Adrenal gland (tissue), 19 donors: ENCODE measurements at places on chromosomes 7 and 10. TPM values are rescaled to one million over a fixed set of nuclear protein-coding genes. Genes with fewer than 3 reads are reported as not detected.

DNA sequence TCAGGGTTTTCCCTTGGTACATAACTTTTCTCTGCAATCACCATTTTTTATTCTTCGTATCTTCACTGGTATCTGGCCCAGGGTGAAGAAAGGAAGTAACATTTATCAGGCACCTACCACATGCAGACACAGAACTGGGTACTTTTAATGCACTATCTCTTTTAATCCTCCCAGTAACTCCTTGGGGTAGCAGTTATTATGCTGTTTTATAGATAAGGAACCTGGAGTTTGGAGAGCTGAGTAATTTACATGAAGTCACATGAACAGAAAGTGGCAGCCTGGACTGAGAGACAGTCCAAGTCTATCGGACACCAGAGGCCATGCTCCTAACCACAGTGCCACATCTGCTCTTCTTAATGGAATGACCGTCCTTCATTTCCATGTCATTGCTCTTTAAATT, 117.1 kb upstream of the PODXL start:
- no peak for DNase-seq
- no peak overlapping the region for H3K27ac ChIP-seq
- no peak overlapping the region for H3K4me3 ChIP-seq
- no peaks in the 10 kb centered on the region for H3K4me1 ChIP-seq
- no peaks in the 10 kb centered on the region for H3K27me3 ChIP-seq

DNA sequence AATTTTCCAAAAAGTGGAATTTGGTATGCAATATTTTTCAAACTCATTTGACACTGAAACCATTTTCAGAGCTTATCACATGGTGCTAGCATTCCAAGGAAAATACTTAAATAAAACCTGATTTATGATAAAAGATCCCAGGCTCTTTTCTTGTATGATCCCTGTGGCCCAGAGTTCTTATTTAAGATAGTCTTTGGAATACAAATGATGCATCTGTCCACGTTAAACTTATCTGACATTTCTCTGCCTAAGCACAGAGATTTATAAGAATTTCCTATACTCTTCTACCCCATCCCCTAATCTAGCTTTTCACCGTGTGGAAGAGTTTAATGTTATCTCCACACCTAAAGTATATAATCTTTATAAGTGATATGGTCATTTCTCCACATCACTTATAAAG, 66.2 kb downstream of the AHR start:
- no peaks in the 10 kb centered on the region for H3K27me3 ChIP-seq
- DNase-seq = no peak
- H3K4me3 ChIP-seq = no peak overlapping the region
- H3K4me1 ChIP-seq = peaks cover 1% of the 10 kb centered on the region
- no peak overlapping the region for H3K27ac ChIP-seq

DNA sequence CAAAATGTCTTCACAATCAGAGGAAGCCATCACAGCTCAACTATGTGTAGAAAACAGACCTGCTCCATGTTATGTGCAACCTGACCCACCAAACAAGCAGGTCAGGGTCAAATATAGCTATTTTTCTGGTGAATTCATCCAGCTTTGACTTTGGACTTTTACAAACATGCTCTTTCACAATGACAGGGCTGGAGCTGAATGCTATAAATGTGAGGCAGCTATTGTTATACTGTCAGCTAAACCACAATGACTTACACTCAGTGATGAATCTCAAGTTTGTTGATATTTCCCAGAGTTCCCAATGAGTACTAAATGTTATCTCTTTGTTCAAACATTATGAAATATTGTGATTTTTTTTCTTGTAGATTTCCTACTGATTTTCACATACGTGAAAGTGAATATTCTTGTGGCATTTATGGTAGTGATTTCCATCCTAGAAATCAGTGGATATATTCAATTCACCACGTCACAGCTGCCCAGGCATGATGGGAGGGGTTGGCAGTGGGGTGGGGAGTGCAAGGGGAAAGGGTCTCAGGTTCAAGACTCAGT, 2.5 kb upstream of the ITIH2 start:
- no peaks in the 10 kb centered on the region for H3K36me3 ChIP-seq
- H3K27ac ChIP-seq = no peak overlapping the region
- no peaks in the 10 kb centered on the region for H3K4me1 ChIP-seq
- H3K4me3 ChIP-seq = no peak overlapping the region
- no peaks in the 10 kb centered on the region for H3K27me3 ChIP-seq
- DNase-seq = no peak

GRCh38 chr10:63481815-63482421, 16.1 kb upstream of the JMJD1C start:
- H3K4me3 ChIP-seq = no peak overlapping the region
- no peaks in the 10 kb centered on the region for H3K27me3 ChIP-seq
- peaks cover 4% of the 10 kb centered on the region for H3K4me1 ChIP-seq
- no peak overlapping the region for H3K27ac ChIP-seq
- no peak for DNase-seq

- H3K36me3 ChIP-seq = peaks cover 10% of the 10 kb centered on the region
- H3K27ac ChIP-seq = no peak overlapping the region
- DNase-seq = no peak
- H3K27me3 ChIP-seq = no peaks in the 10 kb centered on the region
- H3K4me3 ChIP-seq = no peak overlapping the region
Observed at GRCh38 chr10:49834201-49834600, 72.1 kb upstream of the OGDHL start.

DNA sequence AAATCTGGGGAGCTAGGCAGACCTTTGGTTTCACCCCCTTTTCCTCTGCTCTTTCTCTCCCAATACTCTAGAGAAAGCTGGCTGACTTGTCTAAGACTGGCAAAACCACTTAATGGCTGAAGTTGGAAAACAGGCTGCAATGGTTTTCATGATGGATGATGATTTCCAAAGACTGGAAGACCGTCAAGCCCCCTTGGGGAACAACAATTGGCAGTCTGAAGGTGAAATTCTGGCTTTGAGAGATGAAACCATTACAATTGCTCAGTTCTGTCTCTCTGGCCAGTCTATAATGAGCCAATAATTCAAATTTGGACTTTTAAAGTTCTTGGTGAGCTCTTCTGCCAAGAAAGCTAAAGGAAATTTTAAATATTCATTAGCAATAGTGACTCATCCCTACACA, 680.5 kb downstream of the PARD3 start:
- DNase-seq = no peak
- H3K4me1 ChIP-seq = peaks cover 10% of the 10 kb centered on the region
- H3K27me3 ChIP-seq = no peaks in the 10 kb centered on the region
- no peaks in the 10 kb centered on the region for H3K36me3 ChIP-seq
- no peak overlapping the region for H3K4me3 ChIP-seq
- H3K27ac ChIP-seq = no peak overlapping the region

GRCh38 chr7:80922253-80923049, 3.6 kb upstream of the SEMA3C start:
- peaks cover 3% of the 10 kb centered on the region for H3K4me1 ChIP-seq
- no peak overlapping the region for H3K27ac ChIP-seq
- no peaks in the 10 kb centered on the region for H3K27me3 ChIP-seq
- no peaks in the 10 kb centered on the region for H3K36me3 ChIP-seq
- no peak overlapping the region for H3K4me3 ChIP-seq

DNA sequence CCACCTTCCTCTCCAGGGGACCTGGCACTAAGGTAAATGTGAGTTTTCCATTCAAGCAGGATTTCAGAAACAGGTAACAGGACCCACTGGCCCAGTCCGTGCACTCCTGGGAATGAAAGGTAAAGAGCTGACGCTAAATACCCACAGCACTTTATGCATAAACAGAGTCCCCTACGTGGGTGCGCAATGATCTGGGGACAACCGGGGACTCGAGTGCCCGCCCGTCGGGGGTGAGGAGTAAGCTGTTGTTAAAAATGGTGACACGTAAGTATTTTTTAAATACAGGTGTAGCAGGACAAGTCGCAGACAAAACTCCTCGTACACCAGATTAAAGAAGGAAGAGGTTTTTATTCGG, 47.2 kb upstream of the PPP2R2D start:
- no peaks in the 10 kb centered on the region for H3K27me3 ChIP-seq
- H3K4me1 ChIP-seq = no peaks in the 10 kb centered on the region
- no peak overlapping the region for H3K27ac ChIP-seq
- no peaks in the 10 kb centered on the region for H3K36me3 ChIP-seq

GRCh38 chr7:132590162-132590561, 13.9 kb upstream of the PLXNA4 start:
- H3K36me3 ChIP-seq = no peaks in the 10 kb centered on the region
- DNase-seq = no peak
- peaks cover 8% of the 10 kb centered on the region for H3K27me3 ChIP-seq
- H3K4me3 ChIP-seq = no peak overlapping the region
- H3K4me1 ChIP-seq = no peaks in the 10 kb centered on the region

DNA sequence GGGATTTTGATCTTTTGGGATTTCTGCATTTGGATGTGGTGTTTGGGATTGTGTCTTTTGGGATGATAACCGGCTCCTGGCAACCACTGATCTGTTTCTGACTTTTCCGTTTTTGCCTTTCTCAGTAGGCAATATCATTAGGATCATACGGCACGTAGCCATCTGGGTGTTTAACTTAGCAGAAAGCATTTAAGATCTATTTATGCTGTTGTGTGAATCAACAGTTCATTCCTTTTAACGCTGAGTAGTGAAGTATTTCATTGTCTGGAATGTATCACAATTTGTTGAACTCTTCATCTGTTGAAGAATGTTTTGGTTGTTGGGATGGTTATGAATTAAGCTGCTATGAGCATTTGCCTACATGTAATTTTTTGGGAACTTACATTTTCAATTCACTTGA, 459.6 kb downstream of the SDK1 start:
- no peaks in the 10 kb centered on the region for H3K36me3 ChIP-seq
- H3K27me3 ChIP-seq = no peaks in the 10 kb centered on the region
- DNase-seq = no peak
- H3K27ac ChIP-seq = no peak overlapping the region
- no peaks in the 10 kb centered on the region for H3K4me1 ChIP-seq
- H3K4me3 ChIP-seq = no peak overlapping the region

DNA sequence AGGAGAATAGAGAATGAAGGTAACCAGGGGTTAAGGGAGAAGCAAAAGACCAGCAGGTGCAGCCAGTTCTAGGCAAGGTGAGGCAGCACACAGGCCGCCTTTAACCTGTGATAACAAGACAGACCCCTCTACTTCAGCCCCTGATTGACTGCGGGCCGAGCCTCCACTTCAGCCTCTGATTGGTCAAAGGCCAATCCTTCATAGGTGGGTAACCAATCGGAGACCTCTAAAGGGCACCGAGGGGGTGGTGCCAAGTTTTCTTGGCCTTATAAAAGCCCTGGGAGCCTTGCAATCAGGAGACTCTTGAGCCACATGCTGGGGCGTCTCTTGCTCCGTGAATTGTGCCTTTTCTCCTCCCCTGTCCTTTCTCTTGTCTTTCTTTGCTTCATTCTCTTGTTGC, 98.8 kb downstream of the ELFN1 start:
- no peak overlapping the region for H3K4me3 ChIP-seq
- H3K4me1 ChIP-seq = no peaks in the 10 kb centered on the region
- H3K36me3 ChIP-seq = no peaks in the 10 kb centered on the region
- no peak overlapping the region for H3K27ac ChIP-seq
- DNase-seq = no peak
- H3K27me3 ChIP-seq = no peaks in the 10 kb centered on the region

DNA sequence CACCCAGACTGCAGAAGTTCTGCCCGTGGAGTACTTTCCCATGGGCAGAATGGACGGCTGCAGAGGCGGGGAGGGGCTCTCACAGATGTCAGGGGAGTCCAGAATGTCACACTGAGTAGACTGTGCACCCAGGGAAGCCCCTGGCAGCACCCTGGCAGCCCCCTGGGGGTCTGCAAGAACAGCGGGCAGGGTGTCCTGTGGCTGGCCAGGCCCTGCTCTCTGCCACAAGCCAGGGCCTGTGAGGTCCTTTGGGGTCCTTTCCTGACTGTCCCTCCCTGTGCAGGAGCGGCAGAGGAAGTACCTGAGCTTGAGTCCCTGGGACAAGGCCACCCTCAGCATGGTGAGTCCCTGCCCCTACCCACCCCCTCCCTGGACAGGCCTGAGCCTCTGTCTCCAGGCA, 6.1 kb upstream of the SH2B2 start:
- H3K27ac ChIP-seq = no peak overlapping the region
- H3K27me3 ChIP-seq = no peaks in the 10 kb centered on the region
- H3K4me3 ChIP-seq = no peak overlapping the region
- H3K36me3 ChIP-seq = no peaks in the 10 kb centered on the region

DNA sequence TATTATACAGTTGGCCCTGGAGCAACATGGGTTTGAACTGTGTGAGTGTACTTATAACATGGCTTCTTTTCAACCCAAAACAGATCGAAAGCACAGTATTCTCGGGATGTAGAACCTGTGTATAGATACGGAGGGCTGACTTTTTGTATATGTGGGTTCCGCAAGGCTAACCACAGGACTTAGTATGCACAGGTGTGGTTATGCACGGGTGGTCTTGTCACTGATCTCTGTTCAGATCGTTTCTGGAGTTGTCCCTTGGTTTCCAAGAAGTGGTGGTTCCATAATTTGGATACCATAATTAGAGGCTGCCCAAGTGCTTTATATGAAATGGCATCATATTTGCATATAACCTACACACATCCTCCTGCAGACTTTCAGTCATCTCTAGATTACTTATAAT, 10.9 kb upstream of the BHLHA15 start:
- H3K27ac ChIP-seq = no peak overlapping the region
- H3K4me3 ChIP-seq = no peak overlapping the region
- H3K27me3 ChIP-seq = no peaks in the 10 kb centered on the region
- H3K36me3 ChIP-seq = no peaks in the 10 kb centered on the region
- DNase-seq = no peak

GRCh38 chr10:132146271-132146671, 40.5 kb upstream of the DPYSL4 start:
- no peaks in the 10 kb centered on the region for H3K36me3 ChIP-seq
- no peak overlapping the region for H3K4me3 ChIP-seq
- no peaks in the 10 kb centered on the region for H3K27me3 ChIP-seq
- DNase-seq = no peak
- H3K4me1 ChIP-seq = no peaks in the 10 kb centered on the region

GRCh38 chr7:69683002-69683401, 84.7 kb downstream of the AUTS2 start:
- no peak overlapping the region for H3K27ac ChIP-seq
- DNase-seq = no peak
- H3K4me1 ChIP-seq = peaks cover 11% of the 10 kb centered on the region

DNA sequence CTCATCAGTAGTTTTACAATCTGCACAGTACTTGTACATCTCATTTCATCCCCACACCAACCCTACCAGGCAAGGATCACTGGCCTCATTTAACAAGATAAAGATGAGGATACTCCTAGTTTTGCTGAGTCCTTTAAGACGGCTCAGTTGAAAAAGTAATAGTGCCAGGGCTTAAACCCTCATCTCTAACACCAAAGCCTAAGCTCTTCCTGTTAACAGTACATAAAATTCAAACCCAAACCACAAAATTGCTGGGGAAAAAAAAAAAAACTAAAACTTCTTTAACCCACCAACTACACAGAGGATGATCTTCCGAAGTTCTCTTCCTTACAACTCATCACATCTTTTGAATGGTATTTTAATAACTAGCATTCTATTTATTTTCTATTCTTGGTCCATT, 1.3 kb downstream of the SAR1A start:
- no peak overlapping the region for H3K27ac ChIP-seq
- H3K27me3 ChIP-seq = no peaks in the 10 kb centered on the region
- H3K4me3 ChIP-seq = no peak overlapping the region
- H3K36me3 ChIP-seq = no peaks in the 10 kb centered on the region

The C7orf57 gene
- total RNA-seq = not detected

The SPACDR gene
- not detected for total RNA-seq

The NEBL gene
- total RNA-seq = 6.6 TPM

The ANKRD7 gene
- total RNA-seq = 0.48 TPM

The SVIL gene
- 41.6 TPM for total RNA-seq

The IQCE gene
- total RNA-seq = 16.8 TPM

The FAM131B gene
- total RNA-seq = 0.14 TPM

The TBX20 gene
- total RNA-seq = 9.4 TPM

The UCMA gene
- total RNA-seq = not detected

The RBP4 gene
- total RNA-seq = 2.2 TPM
